ENCODE measurements at places on chromosomes 3 and 15.

DNA sequence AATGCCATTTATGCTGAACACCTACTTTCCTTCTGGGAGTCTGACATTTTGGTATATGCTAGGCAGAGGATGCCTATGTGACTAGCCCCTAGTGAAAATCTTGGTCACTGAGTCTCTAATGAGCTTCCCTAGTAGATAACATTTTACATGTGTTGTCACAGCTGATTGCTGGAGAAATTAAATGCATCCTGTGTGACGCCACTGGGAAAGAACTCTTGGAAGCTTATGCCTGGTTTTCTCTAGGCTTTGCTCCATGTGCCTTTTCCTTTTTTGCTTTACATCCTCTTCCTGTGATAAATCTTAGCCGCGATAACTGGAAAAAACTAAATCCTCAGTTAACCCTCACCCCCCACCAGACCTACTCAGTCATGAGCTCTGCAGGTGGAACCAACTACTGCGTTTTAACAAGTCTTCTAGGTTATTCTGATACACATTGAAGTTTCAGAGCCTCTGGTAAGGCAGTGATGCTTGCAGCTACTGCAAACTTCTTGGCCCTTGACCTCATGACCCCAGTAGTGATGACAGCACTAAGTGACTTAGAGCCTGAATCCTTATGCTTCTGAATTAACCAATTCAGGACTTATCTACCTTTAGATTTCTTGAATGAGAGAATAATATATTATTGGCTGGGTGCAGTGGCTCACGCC, 292.4 kb upstream of the SOX14 start:
- DNase-seq, result no peak

DNA sequence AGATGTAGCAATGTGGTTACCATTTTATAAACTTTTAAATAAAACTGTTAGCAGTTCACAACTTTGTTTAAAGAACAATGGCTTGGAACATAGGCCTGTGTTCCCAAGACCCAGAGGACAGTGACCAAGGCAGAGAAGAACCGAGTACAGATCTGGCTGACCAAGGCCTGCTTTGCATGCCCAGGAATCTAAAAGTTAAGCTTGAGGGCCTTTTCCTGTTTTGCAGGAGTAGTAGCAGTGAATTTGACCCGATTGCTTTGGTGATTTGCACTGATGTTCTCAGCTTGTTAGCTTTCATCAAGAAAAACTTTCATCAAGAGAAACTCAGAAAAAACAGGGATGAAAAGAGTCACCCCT, 9.9 kb downstream of the FILIP1L start:
- DNase-seq, result no peak

GRCh38 chr3:8982509-8982908, 19.2 kb upstream of the RAD18 start:
- DNase-seq, result no peak

DNA sequence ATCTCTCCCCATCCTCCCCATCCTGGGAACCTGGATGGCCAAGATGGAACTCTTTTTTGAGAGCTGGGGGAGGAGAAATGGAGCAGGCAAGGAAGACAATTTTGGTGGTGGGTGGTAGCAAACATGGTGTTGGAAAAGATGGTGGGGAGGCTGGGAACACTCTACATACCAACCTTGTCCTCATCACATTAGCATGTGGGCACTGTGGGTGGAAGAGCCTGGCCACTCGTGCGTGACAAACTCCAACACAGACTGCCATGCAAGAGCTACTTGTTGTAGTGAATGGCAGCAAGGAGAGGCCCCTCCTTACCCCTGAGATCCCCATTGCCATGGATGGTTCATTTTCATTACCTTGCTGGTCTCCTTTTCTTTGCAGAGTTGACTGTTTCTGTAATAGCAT, 262.6 kb downstream of the RPLP1 start:
- DNase-seq, result no peak

DNA sequence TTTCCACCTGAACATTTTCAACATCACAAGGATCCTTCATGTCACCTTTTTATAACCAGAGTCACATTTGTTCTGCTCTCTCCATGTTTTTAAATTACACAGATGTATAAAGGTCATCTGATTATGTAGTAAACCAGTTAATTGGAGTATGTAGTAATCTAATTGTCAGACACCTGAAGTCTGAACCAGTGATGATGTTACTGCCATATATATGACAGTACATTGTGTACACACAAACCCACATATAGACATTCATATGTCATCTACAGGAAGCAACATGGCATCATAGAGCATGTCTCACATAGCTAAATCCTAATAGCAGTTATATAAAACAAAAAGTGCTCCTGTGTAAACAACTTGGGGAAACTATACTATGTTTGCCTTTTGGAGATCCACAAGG, 95.9 kb upstream of the PRR23C start:
- DNase-seq, result no peak

GRCh38 chr15:67267440-67267839, 12.9 kb downstream of the IQCH start:
- DNase-seq, result no peak

DNA sequence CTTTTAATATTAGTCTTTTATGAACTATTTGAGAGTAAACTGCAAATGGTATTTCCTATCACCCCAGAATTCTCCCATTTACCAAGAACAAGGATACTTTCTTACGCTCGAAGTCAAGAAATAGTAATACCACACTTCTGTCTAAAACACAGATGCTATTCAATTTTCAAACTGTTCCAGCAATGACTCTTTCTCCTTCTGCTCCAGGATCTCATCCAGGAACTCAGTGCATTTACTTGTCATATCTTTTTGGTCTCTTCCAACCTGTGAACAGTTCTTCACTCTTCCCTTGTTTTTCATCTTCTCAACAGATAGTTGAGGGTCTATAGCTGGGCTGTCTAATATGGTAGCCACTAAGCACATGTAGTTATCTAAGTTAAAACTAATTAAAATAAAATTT, 87.1 kb upstream of the GAP43 start:
- no peak for DNase-seq

GRCh38 chr3:39121621-39122020, 14.1 kb downstream of the TTC21A start:
- DNase-seq, result no peak

DNA sequence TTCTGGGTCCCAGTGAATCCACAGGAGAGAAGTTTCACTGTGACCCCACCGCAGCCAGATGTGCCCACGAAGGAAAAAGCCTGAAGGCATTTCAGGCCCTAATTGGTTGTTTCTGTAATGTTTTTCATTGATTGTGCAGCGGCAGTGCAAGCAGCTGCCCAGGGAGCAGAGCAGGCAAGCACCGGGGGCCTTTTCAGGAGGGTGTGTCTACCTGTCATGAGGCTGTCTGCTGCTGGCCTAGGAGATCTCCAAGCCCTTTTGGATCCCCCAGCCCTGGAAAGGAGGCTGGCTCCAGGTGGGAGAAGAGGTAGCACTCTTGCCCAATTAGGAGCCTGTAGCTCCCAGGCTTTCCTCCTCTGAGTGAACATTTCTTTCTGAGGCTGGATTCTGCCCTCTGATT, 108.8 kb downstream of the EPHB1 start:
- DNase-seq, result no peak

- DNase-seq, result no peak
Measured at GRCh38 chr3:197082871-197083270, 53.3 kb upstream of the MELTF start.

GRCh38 chr3:8307545-8308110, 194.0 kb upstream of the LMCD1 start:
- DNase-seq, result no peak

DNA sequence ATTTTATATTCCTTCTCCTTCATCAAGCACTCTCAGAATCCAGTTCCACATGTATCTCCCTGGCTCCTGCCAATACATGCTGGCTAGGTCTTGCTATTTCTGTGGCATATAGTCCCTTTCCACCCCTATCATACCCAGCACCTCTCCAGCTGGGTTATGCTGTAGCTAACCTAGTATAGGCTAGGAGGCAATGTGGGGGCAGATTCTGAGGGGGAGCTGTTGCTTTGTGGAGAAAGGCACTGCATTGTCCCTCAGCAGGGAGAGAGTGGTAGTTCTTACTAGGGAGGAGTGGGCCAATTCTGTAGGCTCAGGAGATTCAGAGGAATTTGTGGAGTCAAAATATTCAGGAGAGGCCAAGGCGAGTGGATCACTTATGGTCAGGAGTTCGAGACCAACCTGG, 39.4 kb upstream of the UBL7 start:
- DNase-seq, result no peak

- DNase-seq, result no peak
Measured at GRCh38 chr3:132231633-132232032, 85.6 kb upstream of the ACP3 start.

GRCh38 chr3:66795365-66795764, 202.7 kb upstream of the KBTBD8 start:
- DNase-seq, result no peak

- DNase-seq, result no peak
Measured at GRCh38 chr3:180420804-180421203, 181.2 kb upstream of the TTC14 start.

DNA sequence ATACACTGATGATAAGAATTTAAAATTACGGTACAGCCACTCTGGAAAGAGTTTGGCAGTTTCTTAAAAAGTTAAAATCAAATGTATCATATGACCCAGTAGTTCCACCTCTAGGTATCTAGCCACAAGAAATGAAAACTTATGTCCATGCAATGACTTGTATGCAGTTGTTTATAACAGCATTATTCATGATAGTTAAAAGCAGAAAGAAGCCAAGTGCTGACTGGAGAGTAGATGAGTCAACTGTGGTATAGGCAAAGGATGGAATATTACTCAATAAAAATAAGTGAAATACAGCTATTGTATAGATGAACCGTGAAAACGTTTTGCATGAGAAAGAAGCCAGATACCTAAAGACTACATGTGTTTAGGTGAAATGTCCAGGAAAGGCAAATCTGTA, 14.8 kb downstream of the GPR87 start:
- no peak for DNase-seq

DNA sequence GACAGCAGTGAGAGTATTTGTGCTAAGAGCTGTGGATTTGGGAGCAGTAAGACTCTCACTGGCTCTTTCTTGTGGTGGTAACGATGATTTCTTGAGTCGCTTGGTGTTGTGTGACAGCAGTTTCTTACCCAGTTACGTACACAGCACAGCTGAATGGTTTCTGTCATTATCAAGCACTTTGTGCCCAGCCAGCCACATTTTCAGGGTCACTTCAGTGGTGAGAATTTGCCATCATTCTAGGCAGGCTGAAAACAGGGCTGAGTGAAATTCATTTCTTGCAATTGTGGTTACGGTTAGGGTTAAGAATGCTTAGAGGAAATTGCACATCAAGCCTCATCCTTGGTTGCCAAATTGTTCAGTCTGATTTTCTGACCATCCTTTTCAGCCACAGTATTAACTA, 130.1 kb downstream of the RYR3 start:
- DNase-seq, result no peak

DNA sequence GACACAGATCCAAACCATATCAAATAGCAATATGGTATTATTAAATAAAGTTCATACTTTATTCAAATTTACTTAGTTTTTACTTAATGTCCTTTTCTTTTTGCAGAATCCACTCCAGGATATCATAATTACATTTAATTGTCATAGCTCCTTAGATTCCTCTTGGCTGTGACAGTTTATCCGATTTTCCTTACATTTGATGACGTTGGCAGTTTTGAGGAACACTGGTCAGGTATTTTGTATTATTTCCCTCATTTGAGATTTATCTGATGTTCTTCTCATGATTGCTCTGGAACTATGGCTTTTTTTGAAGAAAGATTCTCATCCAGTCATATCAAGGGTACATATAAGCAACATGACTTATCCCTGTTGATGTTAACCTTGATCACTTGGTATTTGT, 198.3 kb upstream of the STAC start:
- no peak for DNase-seq

DNA sequence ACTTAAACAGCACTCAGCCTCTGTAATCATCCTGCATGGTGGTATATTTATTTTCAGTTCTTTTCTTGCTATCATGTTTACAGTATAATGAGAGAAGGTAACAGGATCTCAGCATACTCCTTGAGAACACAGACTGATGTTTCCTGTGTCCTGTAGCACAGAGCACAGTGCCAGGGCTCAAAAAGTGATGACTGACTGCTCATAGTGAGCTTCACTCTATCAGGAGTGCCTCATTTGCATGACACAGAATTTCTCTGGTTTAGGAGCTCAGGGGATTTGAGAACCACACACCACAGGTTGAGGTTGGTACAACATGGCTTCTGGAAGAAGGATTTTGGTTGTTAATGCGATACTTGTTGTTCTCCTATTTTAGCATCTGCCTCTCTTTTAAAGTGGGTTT, 68.5 kb upstream of the SLC2A2 start:
- no peak for DNase-seq

DNA sequence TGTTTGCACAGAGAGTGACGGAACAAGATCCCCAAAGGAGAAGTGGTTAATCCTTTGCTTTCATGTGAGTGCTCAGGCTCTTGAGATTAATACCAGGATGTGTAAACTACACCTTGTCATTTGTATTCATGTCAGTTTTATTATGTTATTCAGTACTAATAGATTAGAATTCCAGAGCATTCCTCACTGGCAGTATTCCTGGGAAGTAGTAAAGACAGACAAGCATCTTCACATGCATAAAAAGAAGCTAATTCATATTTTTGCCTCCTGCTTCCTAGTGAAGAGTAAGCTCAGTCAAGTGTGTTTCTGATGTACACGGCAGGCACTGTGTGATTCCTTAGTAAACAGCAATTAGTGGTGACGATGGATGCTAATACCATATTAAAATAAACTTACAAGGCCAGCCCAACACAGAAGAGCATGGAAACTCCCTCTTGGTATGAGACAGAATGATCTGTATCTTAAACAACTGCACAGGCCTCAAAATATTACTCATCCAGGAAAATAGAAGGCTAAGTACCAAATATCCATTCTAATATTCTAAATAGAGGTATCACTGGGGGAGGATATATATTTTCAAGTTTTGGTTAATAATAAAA, 336.8 kb upstream of the MCTP2 start:
- DNase-seq, result no peak

DNA sequence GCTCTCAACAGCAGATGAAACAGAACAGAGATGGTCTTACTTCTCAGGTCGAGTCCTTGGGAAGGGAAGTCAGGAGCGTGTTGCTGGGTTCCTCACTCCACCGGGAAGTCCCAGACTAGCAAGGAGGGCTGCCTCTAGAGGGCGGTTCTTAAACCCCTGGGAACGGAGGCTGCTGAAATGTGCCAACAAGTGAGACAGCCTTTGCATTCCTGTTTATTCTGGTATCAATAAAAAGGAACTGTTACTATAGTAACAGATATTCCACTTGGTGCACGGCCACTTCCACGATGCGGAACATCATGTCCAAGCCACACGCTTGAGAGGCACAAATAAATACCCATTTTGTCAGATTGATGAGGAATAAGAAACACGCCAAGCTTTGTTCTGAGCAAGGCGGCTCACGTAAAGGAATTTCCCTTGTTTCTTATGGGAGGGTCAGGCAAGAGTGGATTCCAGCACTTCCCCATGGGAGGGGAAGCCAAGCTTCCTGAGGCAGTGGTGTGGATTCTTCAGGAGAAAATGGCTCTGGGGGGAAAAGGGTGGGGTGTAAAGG, at the start of gene FAM107A:
Gene FAM107A (minus strand): TSS at position 123 of the 553 bp plus-strand sequence. CDS start 7,531 bp downstream, outside the sequence.
- no peak for DNase-seq
